Dermis microvascular lymphatic vessel endothelial cell (primary cell): ENCODE measurements at places on chromosomes 2 and 18. TPM values are rescaled to one million over a fixed set of nuclear protein-coding genes. Genes with fewer than 3 reads are reported as not detected.
A peak's percentile ranks its signal among the peaks of the same experiment; 100 is the strongest.

- DNase-seq = no peak
Observed at GRCh38 chr2:168432565-168433186, 23.4 kb upstream of the CERS6 start.

- no peak for DNase-seq
Observed at GRCh38 chr2:168550670-168551069, 94.6 kb downstream of the CERS6 start.

- DNase-seq = no peak
Observed at GRCh38 chr2:3300224-3300995, 77.2 kb downstream of the EIPR1 start.

DNA sequence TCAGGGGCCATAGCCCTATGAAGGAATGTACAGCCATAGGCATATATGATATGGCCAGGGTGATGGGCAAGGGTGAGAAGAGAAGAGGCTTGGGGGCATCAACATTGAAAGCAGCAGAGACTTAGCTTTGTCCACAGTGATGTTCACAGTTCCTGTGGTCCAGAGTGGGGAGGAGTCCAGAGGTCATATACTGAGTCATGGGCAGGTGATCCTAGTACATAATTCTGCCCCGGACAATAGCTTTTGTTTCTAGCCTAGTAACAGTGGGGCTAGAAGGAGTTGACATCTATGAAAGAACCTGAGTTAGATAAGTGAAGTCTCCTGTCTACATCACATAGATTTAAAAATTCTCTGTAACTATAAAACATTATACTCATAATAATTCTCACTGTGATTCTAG, 496.3 kb upstream of the TNP1 start:
- no peak for DNase-seq

GRCh38 chr2:36753706-36754221, 57.3 kb downstream of the VIT start:
- DNase-seq = no peak

DNA sequence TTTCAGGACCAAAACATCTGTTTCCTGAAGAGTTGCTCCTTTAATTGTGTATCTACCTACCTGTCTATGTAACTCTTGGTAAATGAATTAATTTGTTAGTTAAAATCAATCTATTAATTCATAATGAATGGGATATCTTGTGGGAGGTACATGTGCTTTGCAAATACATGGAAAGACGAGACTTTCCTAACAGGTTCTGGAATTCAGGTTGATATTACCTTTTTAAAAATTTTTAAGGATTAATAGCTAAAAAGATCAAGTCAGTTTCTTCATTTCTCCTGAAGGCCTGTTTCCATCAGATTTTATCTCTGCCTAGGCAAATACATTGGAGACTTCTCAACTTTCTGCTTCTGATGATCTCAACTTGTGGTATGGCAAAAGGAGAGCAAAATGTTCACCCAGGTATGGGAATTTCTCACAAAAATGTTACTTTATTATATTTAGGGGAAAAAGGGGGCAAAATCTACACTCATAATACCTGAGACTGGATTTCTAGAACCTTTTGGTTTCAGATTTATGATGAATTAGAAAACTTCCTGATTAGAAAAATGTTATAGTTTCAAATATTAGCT, 7.4 kb downstream of the TFPI start:
- no peak for DNase-seq

DNA sequence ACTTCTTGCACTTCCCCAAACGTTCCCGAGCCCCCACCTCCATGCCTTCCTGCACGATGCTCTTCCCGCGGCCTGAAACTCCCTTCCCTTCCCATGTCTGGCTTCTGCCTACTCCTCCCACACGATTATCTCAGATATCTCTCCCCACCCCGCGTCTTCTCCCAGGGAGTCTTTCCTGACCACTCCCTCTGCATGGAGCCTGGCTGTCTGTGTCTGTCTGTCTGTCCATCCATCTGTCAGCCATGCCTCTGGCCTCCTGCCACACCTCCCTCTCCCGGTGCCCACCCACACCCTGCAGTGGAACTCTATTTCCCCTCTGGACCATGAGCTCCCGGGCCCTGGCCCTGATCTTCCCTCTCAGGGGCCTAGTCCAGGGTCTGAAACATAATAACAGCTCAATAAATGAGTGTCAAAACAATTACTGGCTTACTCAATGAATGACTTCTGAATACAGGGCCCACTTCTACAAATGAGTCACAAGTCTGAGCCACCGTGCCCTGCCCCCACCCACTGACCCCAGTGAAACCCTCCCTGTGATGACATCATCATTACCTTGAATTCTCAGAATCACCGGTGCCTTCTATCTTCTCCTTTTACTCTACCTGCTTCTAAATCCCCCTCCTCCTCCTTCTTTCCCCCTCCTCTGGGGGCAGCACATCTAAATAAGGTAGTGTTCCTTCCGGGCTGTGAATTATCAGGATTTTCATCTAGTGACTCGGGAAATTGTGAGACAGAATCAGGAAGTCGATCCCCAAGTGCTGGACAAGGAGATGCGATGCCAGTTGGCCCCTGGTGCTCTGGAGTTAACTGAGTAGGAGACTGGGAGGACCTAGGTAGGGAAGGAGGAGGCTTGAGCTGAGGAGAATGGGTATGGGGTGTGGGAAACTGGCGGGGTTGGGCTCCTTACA, 46.1 kb upstream of the PLB1 start:
- DNase-seq = peak; percentile 52

DNA sequence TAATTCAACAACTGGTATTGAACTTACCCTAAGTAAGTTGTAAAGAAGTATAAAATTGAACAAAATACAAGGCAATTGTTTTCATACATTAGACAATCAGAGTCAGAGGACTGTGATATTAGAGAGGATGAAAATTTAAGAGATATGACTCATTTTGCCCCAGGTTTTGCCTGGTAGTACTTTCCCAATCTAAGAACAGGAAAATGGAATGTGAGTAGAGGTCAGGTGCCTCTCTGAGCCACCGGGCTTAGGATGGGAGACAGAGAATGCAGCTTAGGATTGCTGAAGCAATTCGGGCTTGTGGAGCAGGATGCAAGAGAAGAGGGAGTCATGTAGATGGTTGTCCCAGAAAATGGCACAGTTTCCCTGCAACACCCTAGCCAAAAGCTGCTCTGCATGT, 219.7 kb upstream of the CHST9 start:
- no peak for DNase-seq

- DNase-seq = no peak
Observed at GRCh38 chr2:23092831-23093230, 292.1 kb upstream of the KLHL29 start.

GRCh38 chr18:58387716-58388115, 241.2 kb downstream of the ALPK2 start:
- no peak for DNase-seq

DNA sequence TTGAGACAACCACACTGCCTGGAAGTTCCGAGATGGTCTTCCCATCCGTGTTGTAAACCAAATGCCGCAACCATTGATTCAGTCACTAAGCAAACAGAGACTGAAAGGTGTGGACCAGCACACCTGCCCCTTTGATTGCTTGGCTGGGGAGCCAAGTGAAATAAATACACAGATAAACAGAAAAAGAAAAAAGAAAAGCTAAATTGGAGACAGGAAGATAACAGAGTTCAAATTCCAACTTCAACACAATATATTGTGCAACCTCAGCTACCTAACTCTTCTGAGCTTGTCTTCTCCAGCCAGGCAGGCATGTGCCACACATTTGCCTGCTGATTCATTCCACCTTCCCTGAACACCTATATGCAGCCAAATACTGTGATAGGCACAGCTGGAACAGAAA, 110.9 kb downstream of the PID1 start:
- DNase-seq = no peak

DNA sequence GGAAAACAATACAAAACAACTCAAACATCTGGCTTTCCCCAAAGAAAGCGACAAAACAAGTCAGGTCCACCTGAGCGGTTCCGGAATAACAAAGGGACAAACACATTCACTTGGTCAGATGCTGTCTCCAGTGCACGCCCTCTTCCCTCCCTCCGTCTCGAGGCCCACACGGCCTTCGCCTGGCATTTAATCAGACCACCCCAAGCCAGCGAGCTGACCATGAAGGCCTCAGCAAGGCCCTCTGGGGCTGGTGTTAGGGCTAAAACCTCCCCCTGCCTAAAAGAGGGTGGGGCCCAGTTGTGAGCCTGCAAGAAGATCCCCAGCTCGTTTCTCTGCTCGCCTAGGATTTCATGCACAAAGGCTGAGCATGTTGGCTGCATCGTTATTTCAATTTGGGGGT, 180.3 kb downstream of the EIPR1 start:
- DNase-seq = no peak

DNA sequence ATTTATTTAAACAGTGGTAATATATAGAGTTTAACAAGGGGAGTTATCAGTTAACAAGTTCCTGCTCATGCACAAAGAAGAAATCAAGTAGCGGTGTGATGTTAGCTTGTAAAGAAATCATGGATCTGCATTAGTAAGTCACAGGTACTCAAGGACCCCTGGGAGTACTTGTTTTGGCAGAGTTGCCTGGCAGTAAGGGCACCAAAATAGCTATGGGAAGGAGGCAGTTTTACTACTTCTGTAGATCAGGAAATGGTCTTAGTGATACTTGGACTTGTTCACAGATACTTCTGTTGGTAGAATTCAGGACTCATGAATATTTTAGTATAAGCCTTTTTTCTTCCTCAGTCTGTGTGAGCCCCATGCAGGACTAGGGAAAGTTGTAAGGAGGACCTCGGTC, 107.3 kb upstream of the IL1R2 start:
- no peak for DNase-seq

- no peak for DNase-seq
Observed at GRCh38 chr2:165410276-165410675, 59.2 kb upstream of the CSRNP3 start.

DNA sequence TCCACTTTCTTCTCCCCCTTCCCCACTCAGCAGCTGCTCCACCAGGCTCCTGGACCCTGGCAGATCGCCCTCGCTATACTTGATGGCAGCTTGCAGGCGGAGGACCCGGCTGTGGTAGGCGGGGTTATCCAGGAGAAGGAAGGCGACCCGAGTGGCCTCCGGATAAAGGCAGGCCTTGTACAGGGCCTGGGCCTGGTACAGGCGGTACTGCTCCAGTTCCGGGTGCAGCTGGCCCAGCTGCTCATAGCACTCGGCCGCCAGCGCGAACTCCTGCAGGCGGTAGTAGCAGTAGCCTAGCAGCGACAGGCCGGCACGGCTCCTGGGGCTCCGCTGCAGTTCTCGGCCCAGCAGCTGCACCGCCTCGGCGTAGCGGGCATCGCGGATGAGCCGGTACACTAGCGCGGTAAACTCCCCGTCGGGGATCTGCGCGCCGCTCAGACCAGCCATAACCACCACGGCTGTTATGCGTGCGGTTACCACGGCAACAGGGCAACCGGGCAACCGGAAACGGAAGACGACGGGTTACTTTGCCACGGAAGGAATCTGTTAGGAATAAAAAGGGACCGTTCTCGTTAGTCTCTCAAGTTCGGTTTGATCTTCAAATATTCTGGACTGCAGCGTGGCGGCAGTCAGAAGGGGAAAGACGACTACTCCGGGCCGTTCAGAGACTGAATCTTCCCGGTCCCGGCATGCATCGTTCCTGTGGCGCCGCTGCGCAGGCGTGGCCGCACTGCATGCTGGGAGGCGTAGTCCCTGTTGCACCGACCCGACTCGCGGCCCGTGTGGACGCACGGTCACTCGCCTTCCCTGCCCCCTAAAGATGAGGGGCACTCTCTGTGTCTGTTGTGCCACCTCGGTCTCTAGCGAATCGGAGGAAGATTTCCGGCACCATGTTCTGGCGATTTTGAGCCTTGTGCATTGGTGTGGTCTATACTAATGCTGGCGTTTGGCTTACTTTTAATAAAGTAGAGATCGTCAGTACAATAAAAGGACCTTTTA, 226.0 kb downstream of the AGPS start:
- DNase-seq = peak; percentile 79

DNA sequence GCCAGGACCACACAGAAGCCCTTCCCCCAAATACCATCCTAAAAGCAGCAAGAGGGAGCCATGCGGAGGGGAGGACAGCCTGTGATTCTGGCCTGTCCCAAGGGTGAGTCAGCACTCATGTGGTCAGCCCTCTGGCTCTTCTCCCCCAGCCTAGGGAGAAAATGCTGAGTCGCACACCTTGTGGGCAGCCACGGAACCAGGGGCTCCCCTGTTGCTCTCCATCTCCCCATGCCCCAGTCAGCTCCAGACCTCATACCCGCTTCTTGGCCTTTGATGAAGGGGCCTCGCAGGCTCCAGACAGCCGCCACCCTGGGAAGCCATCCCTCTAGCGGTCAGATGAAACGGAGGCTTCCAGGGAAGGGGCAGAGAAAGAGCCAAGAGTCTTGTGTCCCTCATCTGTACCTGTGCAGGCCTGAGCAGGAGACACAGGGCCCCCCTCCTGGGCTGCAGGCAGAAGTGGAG, 181.3 kb upstream of the SIX2 start:
- DNase-seq = no peak

DNA sequence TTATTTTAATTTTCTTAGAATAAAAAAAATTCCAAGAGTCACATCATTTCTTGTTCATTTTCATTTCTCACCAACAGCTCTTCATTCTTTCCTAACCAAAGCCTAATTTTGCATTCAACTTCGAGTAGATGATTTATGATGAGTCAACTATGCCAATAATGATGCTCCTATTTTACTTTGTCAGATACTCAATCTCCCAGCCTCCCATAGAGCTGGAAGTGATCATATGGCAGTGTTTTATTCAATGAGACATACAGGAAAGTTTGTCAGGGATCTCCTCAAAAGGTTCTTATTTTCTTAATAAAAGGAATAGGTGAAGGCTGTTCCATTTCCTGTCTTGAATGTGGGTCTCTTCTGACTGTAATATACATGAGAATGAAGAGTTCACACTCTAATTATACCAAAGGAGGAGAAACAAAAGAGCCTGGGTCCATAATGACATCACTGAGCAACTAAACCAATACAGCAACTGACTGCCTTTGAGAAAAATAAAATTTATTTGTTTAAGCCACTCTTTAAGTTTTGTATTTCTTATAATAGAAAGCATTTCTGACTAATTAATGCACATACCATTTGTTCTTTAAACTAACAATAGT, 231.2 kb upstream of the CYP26B1 start:
- no peak for DNase-seq

GRCh38 chr2:162327134-162327769, 8.8 kb upstream of the IFIH1 start:
- no peak for DNase-seq

DNA sequence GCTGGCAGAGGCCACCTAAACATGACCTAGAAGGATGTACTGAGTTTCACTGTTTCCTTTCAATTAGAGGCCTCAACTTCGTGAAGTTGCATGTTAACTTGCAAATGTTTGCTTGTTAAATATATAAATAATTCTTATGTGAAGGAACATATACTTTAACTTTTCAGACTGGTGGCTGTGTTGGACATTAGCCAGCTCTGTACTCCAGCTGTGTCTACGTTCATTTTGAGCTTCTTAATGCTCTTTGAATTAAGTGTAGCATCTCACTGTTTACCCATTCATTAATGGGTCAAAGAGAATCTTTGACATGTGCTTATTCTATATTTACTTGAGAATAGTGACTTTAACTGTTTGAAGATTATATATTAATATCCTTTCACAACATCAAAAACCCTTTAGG, 823.2 kb upstream of the ID2 start:
- no peak for DNase-seq

CFAP53 gene
- 0.13 TPM in 2 replicates for total RNA-seq

DCDC2C gene
- 0.13 TPM in 2 replicates for total RNA-seq

LDLRAD4 gene
- 6.7 and 20.9 TPM in 2 replicates for total RNA-seq

LAMA3 gene
- 6.5 and 7.0 TPM in 2 replicates for total RNA-seq

FIGLA gene
- 0.13 TPM in 1 of 2 replicates, not detected in the other for total RNA-seq

SERPINB13 gene
- total RNA-seq = not detected in 2 replicates

LYG2 gene
- not detected in 2 replicates for total RNA-seq

KCNS3 gene
- 0.25 and 0.39 TPM in 2 replicates for total RNA-seq

NT5DC4 gene
- not detected in 2 replicates for total RNA-seq
